K562 (cell line): ENCODE measurements at places on chromosomes 13 and 19. TPM values are rescaled to one million over a fixed set of nuclear protein-coding genes. Genes with fewer than 3 reads are reported as not detected.
A peak's percentile ranks its signal among the peaks of the same experiment; 100 is the strongest.

DNA sequence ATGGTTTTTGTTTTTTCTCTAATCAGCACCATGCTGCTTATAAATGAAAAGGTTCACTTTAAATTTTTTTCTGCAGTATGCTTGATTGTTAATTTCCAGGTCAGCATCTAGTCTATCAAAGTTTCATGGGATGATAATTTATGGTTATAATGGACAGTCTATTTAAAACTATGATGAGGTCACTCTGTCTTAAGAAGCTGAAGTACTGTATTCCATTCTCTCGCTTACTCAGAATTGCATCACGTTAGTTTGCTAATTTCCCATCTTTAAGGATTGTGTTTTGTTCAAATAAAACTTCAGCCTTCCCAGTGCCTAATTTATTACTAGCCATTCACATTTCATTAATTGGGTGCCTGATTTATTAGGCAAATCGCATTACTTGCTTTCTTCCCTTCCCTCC is 94.3 kb downstream of the GPC6 start:
- H3K36me3 ChIP-seq, result no peaks in the 10 kb centered on the region
- no peak for DNase-seq
- H3K27me3 ChIP-seq, result no peaks in the 10 kb centered on the region

DNA sequence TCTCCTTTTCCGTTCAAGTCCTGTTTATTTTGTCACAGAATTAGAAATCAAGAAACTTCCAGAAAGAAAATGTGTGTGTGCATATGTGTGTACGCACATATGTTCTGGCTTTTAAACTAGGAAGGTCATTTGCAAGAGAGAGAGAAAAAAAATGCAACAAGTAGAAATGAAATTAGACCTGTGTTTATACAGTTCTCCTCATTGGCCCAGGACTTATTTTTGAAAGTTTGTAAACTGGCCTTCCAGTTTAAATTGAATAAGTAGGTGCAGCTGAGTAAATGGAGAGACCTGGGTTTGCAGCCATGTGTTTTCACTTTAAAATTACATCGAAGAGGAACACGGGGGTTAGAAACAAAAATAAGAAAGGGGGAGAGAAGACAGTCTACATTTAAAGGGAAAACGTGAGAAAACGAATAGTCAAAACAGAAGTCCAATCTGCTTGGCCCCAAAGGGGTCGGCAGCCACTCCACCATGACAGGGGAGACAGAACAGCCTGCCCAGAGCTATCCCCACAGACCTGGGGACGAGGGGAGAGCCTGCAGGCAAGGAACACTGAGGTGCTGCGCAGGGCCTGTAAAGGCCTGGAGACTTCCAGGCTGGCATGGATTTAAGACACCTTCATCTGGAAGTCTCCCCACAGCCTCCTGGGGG is 216.8 kb upstream of the MAB21L1 start:
- H3K27me3 ChIP-seq, result no peaks in the 10 kb centered on the region
- no peak for DNase-seq
- H3K4me1 ChIP-seq, result no peaks in the 10 kb centered on the region
- no peak overlapping the region for H3K27ac ChIP-seq
- no peak overlapping the region for H3K4me3 ChIP-seq
- no peaks in the 10 kb centered on the region for H3K36me3 ChIP-seq

SIGLEC8 gene
- 0.19 and 0.25 TPM in 2 replicates for polyA plus RNA-seq

GRCh38 chr19:54169149-54169740 is 3.7 kb downstream of the TMC4 start:
- no peak overlapping the region for H3K4me3 ChIP-seq
- DNase-seq, result no peak
- no peaks in the 10 kb centered on the region for H3K27me3 ChIP-seq
- H3K27ac ChIP-seq, result no peak overlapping the region
- 0 out of 3 replicates have a peak, but pooled peaks cover 2% of the 10 kb centered on the region for H3K4me1 ChIP-seq
- H3K36me3 ChIP-seq, result no peaks in the 10 kb centered on the region

NLRP7 gene
- not detected in 2 replicates for polyA plus RNA-seq

- H3K4me1 ChIP-seq, result peaks cover 65% of the 10 kb centered on the region
- H3K36me3 ChIP-seq, result no peaks in the 10 kb centered on the region
- peak overlapping the region; percentile 71 for H3K27ac ChIP-seq
- no peaks in the 10 kb centered on the region for H3K27me3 ChIP-seq
Measured at GRCh38 chr19:43782311-43782660, 1.5 kb upstream of the KCNN4 start.
